Activated CD8-positive, alpha-beta T cell treated with anti-CD3 and anti-CD28 coated beads for 36 hours (primary cell): ENCODE measurements at places on chromosomes 11 and 22. TPM values are rescaled to one million over a fixed set of nuclear protein-coding genes. Genes with fewer than 3 reads are reported as not detected.

Gene MPPED2
- total RNA-seq: 0.63 TPM

Gene PATZ1
- total RNA-seq: 28.4 TPM

Gene TLCD5
- 0.83 TPM for total RNA-seq

Gene OR4D9
- total RNA-seq: not detected

Gene CYTH4
- total RNA-seq: 33.4 TPM

Gene CD59
- 36.1 TPM for total RNA-seq

Gene ANGPTL5
- not detected for total RNA-seq

Gene BBOX1
- total RNA-seq: not detected

Gene TSPAN18
- 0.92 TPM for total RNA-seq

Gene KCNJ1
- not detected for total RNA-seq

Gene CERK
- total RNA-seq: 38.4 TPM

- DNase-seq: no peak
Observed at GRCh38 chr11:2709429-2709828, 9.6 kb upstream of the KCNQ1OT1 start.

- DNase-seq: no peak
Observed at GRCh38 chr22:47161631-47162030, 399.2 kb downstream of the TBC1D22A start.

GRCh38 chr11:12091956-12092558 is 18.3 kb upstream of the MICAL2 start:
- no peak for DNase-seq

GRCh38 chr22:45546333-45547015 is 43.8 kb downstream of the FBLN1 start:
- DNase-seq: no peak

- no peak for DNase-seq
Observed at GRCh38 chr11:47495856-47496217, 46.9 kb upstream of the RAPSN start.

DNA sequence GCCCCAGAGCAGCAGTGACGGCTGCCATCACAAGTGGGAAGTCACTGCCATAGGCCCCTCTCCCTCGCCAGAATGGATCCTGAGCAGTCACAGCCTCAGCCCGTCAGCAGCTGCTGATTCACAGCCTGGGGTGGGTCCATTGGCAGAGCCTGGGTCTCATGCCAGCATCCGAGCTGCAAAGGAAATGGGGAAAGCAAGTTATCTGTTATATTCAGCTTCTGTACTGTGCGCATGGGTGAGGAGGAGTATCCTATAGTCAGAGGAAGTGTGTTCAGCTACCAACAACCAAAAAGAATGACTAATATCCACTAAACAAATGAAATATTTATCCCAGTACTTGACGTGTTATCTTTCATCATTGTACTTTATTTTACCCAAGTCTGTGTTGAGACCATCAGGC is 119.7 kb downstream of the RCN1 start:
- no peak for DNase-seq

DNA sequence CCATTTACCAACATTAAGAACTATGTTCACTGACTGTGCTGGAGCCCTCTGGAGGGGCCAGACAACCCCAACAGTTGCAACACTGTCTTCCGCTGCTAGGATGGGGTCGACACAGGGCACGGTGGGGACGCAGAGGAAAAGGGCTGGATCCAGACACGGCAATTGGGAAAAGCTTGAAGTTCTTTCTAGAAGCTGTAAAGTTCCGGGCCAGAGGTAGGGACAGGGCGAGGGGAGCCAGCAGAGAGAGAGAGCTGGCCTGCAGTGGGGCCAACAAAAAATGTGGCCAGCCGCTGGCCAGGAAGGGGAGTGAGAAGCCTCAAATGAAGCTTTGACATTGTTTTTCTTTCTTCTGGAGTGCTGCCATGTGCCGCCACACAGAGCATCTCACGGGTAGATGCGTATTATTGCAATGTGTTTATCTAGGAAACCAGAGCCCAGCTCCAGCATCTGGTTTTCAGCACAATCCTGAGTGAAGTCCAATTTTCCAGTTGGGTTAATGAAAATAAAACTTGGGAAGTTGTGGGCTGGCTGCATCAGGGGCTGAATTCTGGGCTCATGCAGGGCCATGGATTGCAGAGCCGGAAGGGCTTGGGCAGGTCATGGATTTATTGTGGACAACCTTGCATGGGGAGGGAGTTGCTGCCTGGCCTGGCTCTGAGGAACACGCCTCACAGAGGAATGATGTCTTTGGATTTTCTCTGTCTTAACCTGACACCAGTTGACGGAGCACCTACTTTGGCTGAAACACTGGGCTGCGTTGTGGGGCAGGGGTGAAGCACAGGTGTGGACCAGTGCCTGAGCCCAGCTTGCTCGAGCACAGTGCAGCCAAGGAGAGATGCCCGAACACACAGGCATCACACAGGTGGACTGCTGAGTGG is 67.6 kb upstream of the AMPD3 start:
- DNase-seq: no peak

GRCh38 chr11:92770981-92771380 is 198.5 kb upstream of the MTNR1B start:
- no peak for DNase-seq

DNA sequence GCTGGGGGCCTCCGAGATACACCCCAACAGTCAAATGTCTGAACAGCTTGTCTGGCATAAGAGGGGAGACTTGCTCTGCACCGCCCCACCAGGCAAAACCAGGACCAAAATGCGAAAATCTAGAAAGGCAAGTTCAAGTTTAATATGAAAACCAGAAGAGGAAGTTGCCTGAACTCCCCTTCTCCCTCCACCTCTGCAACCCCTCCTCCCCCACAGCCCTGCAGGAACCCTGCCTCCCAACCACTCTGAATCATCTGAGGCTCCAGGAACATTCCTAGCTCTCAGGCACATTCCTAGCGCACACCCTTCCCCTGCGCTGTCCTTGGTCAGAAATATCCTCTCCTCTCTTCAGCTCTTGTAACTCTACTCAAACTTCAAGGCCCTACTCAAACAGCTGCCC is 36.7 kb downstream of the ISX start:
- no peak for DNase-seq

DNA sequence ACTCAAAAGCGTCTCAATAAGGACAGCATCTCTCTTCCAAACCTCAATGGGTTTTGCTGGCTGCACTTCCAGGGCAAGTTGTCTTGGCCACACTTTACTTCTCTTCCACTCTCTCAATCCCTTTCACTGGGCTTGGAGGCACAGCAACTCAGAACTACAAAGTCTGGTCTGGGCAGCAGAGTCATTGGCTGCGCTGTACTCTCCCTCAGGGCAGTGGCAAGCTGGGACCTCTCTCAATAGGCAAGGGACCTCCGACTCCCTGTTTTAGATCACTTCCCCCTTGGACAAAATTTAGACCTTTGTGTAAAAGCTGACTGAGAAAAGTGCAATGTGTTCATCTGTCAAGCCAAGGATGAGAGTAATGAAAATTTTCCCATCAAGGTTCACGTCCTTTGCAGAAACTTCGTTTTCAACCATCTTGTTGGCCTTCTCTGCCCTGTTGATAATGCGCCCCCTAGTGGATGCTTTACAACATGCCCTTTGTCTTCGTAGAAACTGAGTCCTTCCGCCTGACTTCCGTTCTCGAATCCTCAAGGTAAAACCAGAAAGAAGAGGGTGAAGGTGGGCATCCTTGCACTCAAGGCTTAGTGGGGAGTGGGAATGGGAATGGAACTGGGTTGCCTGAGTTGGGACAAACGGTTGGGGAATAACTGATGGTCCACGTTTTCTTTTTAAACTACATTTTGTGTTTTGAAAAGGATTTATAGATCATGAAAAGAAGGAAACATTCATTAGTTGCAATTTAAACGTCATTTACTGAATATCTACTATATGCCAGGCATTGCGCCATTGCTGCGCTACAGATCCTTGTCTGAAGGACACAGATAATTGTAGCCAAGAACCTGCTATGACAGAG is 99.1 kb downstream of the CD44 start:
- peak; percentile 70 for DNase-seq

- DNase-seq: no peak
Observed at GRCh38 chr11:75786101-75786736, 17.6 kb downstream of the DGAT2 start.

GRCh38 chr11:106061249-106061784 is 15.8 kb downstream of the KBTBD3 start:
- DNase-seq: no peak

- no peak for DNase-seq
Observed at GRCh38 chr11:69199583-69200315, 44.0 kb downstream of the SMIM38 start.

DNA sequence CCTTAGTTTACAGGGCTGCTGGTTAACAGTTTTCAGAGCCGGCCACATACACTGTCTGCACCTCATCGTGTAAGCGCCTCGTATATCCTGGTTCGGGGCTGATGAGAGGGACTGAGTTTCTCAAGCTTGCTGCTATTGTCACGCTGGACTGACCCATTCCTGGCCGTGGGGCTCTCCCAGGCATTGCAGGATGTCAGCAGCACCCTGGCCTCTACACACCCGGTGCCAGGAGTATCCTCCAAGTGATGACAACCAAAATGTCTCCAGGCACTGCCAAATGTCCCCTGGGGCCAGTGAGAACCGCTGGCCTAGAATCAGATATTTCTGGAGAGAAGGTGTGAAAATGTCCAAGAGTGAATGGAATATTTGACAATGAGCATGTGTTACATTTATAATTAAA is 82.8 kb downstream of the ST3GAL4 start:
- DNase-seq: no peak

DNA sequence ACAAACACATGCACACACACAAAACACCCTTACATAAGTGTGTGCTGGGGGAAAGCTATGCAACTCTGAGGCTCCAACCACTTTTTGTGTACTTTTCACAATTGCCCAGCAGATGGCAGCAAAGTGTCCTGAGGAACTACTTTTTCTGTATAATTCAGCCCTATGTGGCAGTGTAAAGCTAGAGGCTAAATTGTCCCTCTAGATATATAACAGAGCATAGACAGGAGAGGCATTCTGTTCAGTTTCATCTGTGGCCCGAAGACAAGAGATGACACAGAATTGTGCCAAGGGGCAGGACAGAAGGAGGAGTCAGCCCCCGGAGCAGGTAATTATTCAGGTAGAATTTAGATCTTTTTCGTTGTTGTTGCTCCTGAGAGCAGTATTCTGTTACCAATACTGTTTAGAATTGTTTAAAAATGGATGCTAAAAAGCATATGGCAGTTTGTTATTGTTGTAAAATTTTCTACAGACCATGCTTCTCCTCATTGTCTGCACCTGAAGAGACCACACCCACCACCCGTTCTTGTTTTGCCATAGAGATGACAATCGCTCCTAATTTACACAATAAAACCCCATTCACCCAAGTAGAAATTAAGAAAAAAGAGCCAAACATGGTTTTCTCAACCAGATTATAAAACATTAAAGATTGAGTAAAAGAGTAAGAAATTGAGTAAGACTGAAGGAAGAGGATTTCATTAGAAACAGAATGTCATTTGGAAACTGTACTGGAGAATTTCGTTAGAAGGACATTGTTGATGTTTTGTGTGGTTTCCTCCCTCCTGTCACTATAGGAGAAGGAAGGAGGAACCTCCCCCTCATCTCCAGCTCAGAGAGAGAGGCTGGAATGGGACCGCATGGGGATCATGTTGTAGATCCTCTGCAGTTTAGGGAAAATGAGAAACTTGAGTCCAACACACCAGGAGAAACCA is 14.5 kb upstream of the MS4A7 start:
- peak; percentile 74 for DNase-seq

GRCh38 chr22:28466399-28466798 is 213.2 kb downstream of the TTC28 start:
- no peak for DNase-seq

DNA sequence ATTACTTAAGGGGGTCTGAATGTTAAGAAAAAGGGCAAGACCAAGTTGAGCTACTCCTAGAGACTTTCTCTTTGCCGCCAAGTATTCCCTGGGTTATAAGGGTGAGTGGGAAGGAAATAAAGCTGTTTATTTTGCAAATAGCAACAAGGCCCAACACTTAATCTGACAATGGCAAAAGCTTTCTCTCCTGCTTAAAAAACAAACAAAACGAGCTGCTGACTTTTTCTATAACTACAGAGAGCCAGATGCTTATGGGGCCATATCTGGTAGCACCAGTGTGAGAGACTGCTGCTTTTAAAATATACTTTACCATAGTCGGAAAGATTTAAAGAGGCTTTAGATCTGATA is 2.3 kb upstream of the KDM2A start:
- DNase-seq: no peak

DNA sequence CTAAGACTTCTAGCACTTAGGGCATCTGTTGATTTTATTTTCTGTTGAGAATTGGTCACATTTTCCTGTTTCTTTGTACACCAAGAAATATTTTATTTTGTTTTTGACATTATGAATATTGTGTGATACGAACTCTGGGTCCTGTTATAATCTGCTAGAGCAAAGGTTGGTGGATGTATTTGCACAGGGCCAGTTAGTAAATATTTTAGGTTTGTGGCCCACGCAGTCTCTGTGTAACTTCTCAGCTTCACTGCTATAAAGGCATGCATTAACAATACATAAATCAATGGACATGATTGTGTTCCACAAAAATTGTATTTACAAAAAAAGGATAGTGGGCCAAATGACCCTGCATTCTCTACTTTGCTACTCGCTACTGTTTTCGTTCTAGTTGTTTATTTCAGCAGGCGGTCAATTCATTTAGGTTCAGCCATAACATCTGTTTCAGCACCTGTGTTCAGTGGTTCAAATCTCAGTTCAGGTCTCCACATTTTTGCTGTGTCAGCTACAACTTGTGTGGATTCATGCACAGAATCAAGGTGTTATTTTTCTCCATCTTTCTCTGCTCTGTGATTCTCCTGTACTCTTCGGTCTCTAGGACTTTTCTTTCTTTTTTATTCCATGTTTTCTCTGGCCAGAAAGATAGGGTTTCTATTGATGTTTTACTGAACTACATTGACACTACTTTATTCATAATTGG is 786.2 kb downstream of the ETS1 start:
- no peak for DNase-seq

- DNase-seq: no peak
Observed at GRCh38 chr11:1744137-1744886, 6.1 kb downstream of the IFITM10 start.
